Stimulated activated CD8-positive, alpha-beta memory T cell treated with anti-CD3 and anti-CD28 coated beads, Interleukin-7, amount 100 ng/mL, for 24 hours (primary cell): ENCODE measurements at places on chromosomes 3 and 15.

GRCh38 chr15:62469874-62470688 lies 305.0 kb upstream of the C2CD4B start:
- DNase-seq: no peak

DNA sequence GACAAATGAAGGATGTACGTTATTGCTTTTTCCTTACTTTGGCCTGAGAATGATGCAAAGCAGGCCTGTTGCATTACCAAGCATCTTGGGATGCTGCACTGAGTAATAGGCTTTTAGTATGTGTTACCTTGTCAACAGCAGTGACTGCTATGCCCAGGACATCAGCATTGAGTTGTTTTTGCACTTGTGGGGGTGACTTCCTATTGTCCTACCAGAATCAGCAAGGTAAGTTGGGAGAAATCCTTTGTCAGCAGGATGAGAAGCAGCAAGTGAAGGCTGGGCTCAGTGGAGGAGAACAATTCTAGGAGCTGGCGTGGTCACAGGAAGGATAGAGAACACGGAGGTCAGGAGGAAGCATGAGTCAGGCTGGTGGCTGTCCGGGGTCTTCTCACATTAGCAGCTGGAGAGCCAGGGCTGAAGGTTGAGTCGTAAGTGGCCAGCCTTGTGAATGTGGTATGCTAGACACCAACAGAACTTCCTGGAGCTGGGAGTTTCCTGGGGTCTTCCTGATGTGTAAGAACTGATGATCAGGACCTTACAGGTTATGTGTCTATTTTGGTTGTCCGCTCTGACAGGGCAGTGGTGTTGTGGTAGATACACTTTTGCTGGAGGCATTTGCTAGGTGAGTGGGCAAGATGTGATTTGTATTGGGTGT lies 142.7 kb downstream of the FNDC3B start:
- DNase-seq: no peak

- DNase-seq: no peak
Measured at GRCh38 chr15:85331655-85332285, 48.6 kb upstream of the AKAP13 start.

DNA sequence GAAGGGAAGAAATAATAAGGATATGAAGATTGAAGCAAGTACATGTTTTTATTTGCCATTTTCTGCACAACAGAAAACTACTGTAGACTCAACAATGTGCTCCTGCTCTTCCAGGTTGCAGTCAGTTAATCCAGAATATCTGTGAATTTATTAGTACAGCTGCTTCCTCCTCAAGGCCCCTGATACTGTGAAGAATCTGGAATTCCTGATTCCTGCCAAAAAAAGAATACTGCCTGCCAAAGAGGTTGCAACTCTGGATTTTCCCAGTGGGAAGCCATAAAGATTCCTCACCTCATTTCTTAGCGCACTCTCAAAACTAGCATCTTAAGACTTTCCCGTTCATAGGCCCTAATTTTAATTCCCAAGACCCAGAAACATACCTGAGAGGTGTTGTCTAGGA lies 33.6 kb upstream of the LRRC3B start:
- DNase-seq: no peak

- no peak for DNase-seq
Measured at GRCh38 chr15:74530771-74531143, 10.3 kb upstream of the ARID3B start.

- no peak for DNase-seq
Measured at GRCh38 chr3:101879102-101879501, 29.8 kb downstream of the NFKBIZ start.

- DNase-seq: no peak
Measured at GRCh38 chr3:26484140-26484539, 138.4 kb upstream of the LRRC3B start.

- DNase-seq: no peak
Measured at GRCh38 chr3:9308298-9308990, 54.4 kb upstream of the THUMPD3 start.

DNA sequence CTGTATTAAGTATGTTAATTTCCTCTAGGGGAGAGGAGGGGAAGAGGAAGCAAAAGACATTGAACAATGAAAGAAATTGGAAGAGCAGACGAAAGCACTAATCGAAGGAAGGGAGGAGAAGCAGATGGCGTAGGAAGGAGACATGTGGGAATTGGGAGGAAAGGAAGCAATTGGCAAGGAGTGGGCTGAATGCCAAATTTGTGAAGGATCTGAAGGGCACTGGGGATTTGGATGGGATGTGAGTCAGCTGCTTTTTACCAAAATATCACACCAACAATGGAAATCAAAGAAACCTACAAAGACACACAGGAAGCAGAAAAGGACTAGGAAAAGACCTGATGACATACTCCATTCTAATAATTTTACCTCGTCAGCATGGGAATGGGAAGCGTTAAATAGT lies 1029.8 kb downstream of the ROBO1 start:
- DNase-seq: no peak

DNA sequence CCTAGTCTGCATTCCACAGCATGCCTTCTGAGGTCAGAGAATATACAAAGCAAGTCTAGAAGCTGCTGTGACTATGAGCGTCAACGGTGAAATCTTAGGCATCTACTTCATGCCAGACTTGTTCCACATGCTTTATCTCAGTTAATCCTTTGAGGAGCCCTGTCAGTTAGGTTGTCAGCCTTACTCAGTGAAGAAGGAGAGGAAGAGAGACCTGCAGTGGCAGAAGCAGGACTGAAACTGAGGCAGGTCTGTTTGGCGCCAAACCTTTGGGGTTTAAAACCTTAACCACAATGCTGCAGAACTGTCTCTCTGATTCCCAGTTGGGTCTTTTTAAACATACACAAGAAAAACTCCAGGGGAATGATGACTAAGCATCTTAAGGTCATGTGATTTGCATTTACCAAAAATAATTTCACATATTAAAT lies 139.0 kb upstream of the LIPC start:
- no peak for DNase-seq

GRCh38 chr3:77460326-77460725 lies 420.4 kb downstream of the ROBO2 start:
- DNase-seq: no peak
